T-helper 1 cell (primary cell): ENCODE measurements at places on chromosomes 5 and 9.
A peak's percentile ranks its signal among the peaks of the same experiment; 100 is the strongest.

DNA sequence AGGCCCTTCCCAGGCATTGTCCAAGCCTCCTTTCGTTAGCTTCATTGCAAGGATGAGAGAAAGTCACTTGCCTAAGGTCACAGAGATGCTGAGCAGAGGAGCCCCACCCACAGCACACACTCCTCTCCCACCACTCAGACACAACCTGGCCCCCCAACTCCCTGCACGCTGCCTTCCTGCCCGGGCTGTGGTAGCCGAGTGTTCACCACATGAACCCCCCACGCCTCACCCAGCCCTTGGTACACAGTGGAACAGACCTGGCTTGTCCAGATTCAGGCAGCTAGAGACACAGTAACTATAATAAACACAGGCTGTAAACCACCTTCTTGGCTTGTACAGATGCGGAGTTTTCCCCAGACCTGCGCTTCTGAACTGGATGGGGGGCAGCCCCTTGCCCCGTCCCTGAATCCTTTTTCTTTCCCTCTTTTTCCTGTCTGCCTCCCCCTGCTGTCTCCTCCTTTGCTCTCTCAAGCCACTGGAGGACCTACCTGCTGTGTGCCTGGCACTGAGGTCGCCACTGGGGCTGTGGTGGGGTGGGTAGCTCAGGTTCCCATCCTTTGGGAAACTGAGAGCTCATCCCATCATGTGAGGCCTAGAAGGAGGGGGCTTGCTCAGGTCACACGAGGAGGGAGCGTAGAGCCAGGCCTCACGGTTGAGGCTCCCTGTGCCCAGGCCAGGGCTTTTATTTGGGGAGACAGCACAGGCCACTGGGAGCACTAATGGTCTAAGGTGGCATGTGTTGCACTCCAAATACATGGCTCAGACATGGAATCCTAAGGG lies 55.7 kb upstream of the SYNPO start:
- no peak for DNase-seq

DNA sequence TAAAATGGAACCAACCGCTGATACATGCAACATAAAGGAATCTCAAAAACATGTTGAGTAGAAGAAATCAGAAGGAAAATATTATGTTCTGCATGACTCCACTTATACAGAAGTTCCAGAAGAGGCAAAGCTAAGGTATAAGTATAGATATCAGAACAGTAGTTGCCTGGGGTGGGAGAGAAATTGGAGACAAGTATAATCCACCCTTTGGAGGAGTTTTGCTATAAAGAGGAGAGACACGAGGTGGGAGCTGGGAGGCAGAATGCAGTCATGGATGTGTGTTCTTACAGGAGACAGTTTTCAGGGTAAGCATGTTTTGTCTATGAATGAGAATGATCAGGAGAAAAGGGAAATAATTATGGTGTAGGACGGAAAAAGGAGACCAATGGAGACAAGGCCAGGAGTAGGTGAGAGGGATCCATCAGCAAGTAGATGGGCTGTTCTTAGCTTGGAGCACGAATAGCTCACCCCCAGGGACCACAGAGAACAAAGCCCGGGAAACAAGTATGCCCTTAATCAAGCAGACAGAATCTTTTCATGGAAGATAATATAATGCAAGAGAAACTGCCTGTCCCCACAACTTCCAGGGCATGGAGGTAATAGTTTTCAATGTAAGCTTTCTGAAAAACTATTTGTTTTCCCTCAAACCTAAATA lies 72.2 kb downstream of the MED27 start:
- no peak for DNase-seq

- DNase-seq: no peak
Observed at GRCh38 chr9:84145031-84145430, 164.4 kb downstream of the RMI1 start.

GRCh38 chr5:40879163-40879942 lies 29.9 kb upstream of the C7 start:
- DNase-seq: peak; percentile 14

DNA sequence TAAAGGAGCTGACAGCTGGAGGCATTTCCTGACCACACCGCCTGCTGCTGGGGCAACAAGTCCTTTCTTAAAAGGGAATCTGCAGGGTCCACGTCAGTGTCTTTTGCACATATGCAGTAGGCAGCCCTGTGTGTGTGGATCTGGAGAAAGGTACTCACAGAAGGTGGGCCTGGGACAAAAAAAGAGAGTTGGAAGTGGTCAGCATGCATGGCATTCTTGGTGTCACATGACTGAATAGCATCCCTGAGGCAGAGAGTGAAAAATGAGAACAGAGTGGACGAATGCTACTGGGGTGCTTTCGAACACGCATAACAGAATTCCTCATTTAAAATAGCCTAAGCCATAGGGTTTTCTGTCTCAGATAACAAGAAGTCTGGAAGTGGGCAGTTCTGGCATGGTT lies 47.0 kb downstream of the DNAJC21 start:
- DNase-seq: no peak

DNA sequence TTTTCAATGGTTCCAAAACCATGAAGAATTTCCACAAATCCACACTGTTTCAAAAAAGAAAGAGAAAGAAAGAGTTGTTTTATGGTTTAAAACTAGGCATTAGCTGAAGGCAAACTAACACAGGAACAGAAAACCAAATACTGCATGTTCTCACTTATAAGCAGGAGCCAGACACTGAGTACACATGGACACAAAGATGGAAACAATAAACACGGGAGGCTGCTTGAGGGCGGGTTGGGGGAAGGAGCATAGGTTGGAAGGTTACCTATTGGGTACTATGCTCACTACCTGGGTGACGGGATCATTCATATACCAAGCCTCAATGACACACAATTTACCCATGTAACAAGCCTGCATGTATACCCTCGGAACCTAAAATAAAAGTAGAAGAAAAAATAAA lies 45.0 kb downstream of the SEMA6A start:
- DNase-seq: no peak
